ENCODE measurements at places on chromosomes 3 and 15.

DNA sequence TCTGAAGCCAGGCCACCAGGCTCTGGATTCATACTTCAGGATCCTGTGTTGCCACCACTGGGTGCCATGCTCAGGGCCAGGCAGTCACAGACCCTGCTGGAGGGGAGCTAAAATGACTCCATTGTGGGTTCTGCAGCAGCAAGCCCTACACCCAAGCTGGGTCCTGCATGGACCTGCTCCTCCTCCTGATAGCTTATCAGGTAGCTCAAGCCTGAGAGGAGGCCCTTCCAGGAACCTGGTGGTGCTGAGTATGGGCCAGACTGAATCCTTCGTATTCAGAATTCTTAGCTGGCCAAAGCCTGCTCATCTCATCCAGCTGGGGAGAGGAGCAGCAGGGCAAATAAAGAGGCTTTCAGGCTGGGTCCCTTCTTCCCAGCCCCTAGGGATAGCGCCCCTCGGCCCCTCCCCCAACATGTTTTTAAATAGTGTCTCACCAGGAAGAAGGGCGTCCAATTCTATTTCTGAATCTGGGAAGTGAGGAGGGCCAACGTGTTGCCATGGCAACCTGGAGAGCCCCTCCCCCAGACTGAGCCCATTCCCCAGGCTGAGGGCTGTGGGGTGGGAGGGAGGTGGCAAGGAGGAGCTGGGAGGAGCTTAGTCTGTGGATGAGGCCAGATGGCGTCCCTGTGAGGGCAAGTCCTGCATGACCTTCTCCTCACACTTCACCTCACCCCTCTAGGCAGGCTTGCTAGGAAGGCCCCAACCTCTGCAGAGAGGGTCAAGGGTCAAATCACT lies 11.0 kb upstream of the CAMKV start:
- no peak for DNase-seq

DNA sequence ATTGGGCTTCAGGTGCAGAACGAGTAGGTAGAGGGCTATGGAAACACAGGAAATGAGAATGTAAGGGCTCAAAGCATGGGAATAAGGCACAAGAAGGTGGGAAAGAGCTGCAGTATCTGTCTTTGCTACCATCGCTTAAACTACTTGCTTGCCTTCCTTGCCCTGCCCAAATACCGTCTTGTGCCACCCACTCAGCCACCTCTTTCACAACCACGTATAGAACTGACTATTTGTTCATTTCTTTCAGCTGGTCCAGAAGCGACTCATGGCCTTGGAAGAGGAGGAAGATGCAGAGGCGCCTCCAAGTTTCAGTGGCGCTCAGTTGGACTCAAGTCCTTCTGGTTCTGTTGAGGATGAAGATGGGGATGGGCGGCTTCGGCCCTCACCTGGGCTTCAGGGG lies 11.8 kb downstream of the LPCAT4 start:
- DNase-seq, result no peak

DNA sequence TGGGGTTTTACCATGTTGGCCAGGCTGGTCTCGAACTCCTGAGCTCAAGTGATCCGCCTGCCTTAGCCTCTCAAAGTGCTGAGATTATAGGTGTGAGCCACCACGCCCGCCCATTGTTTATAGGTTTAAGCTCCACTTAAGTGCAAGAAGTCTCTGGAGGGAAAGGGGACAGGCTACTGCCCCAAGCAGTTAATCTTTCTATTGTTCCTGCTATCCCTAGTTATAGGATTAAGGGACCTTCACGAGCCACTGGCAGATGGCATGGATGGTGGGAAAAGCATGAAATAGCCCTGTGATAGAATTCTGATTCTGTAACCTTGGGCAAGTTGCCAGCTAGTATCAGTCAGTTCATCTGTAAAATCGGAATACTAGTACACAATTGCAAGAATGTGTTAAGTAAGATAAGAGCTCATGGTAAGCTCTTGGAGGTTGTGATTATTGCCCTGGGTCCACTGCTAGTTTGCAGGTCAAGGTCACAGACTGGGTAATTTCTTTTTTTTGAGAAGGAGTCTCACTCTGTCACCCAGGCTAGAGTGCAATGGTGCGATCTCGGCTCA lies 5.3 kb upstream of the RBPMS2 start:
- no peak for DNase-seq

DNA sequence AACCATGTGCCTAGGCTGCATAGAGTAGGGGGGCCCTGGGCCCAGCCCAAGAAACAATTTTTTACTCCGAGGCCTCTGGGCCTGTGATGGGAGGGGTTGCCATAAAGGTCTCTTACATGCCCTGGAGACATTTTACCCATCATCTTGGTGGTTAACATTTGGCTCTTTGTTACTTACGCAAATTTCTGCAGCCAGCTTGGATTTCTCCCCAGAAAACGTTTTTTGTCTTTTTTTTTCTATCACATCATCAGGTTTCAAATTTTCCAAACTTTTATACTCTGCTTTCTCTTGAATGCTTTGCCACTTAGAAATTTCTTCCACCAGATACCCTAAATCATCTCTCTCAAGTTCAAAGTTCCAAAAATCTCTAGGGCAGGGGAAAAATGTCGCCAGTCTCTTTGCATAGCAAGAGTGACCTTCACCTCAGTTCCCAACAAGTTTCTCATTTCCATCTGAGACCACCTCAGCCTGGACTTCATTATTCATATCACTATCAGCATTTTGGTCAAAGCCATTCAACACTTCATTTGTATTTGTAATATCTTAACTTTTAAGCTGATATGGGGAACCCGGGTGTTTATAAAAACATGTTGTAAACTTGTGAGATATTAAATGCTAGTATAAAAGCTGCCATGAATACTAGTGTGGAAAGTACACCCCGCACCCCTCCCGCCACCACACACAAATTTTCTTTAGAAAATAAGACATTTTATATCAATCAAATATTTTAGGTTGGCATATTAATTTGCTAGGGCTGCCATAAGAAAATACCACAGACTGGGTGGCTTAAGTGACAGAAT lies 56.0 kb upstream of the PLSCR4 start:
- DNase-seq, result no peak

DNA sequence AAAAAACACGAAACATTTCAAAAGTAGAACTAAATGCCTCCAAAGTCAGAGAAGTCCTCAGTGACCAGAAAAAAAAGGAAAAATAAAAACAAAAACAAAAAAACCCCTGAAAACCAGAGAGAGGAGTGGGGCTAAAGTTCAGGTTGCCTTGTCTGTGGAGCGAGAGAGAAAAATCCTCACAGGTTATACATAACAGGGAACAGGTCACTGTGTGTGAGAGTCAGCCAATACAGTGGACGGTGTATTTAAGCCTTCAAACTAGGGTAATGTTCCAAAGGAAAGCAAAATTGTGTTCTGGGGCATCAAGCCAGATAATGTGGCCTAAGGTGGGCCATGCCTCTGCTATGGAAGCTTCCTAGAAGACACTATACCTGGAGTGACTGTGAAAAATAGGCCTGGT lies 216.1 kb upstream of the SUCLG2 start:
- no peak for DNase-seq

- no peak for DNase-seq
Measured at GRCh38 chr3:58482917-58483636, 8.8 kb upstream of the KCTD6 start.

- DNase-seq, result peak; percentile 77
Measured at GRCh38 chr3:176430244-176431037, 766.8 kb downstream of the TBL1XR1 start.

- peak; percentile 16 for DNase-seq
Measured at GRCh38 chr15:93217343-93217742, 128.3 kb upstream of the RGMA start.

DNA sequence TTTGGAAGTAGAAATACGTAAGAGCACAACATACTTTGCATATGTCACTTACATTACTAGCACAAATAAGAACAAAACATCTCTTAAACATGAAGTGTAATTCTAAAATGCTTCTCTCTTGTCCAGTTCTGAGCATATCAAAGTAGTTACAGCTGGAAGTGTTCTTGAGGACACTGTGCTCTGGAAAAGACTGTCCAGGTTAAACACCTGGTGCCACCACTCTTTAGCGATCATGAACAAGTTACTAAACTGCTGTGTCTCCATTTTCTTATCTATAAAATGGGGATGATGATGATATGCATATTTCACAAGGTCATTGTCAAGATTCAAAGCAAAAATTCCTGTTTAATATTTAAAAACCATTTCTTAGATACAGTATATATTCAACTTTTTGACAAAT lies 790 bp downstream of the STRIT1 start:
- DNase-seq, result peak; percentile 74

DNA sequence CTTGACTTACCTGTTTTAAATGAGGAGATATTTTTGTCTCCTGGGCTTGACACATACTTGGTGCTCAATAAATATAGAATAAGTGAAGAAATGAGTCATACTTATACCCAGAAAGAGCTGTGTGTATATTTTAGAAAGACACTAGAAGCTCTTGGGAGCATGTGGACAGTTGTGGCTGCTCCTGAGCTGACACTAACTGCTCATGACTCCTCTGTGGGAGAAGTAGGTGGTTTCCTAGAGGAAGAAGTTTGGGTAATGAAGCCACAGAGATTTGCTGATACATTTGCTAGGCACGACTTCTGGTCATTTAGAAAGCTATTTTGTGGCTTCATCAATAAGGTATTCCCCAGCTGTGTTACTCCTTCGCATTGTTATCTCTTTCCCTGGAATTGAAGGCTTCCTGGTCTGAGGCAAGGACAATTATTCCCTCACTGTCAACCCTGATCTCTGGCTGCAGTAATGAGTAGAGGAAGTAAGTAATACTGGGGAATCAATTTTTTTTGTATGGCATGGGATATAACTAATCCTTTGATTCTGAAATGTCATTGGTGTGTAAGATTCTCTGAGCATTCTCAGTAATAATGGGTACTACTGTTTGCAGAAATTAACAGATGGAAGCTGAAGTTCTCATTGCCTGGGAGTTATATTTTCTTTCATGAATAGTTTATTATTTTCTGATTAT lies 79.6 kb upstream of the DCBLD2 start:
- DNase-seq, result peak; percentile 4

GRCh38 chr3:77158730-77159581 lies 119.1 kb downstream of the ROBO2 start:
- DNase-seq, result no peak

DNA sequence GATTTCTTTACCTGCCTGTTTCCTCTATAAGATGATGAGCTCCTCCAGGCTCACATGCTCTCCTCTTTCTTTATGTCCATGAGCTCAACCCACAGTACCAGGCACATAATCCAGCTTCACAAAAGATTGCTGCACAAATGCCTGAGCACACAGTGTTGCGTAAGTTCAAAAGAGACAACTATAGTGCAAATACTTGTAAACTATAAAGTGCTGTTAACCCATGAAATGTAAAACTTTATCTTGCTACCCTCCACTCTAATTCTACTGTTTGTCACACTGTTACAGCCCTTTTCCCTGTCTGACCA lies 101.0 kb upstream of the LPP start:
- DNase-seq, result no peak

DNA sequence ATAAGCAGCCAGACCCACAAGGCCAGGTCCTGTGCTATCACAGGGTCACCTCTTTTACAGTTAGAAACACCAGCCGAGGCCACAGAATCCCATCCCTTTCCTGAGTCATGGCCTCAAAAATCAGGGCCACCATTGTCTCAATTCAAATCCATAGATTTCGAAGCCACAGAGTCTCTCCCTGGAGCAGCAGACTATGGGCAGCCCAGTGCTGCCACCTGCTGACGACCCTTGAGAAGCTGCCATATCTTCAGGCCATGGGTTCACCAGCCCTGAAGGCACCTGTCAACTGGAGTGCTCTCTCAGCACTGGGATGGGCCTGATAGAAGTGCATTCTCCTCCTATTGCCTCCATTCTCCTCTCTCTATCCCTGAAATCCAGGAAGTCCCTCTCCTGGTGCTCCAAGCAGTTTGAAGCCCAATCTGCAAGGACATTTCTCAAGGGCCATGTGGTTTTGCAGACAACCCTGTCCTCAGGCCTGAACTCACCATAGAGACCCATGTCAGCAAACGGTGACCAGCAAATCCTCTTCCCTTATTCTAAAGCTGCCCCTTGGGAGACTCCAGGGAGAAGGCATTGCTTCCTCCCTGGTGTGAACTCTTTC lies 39.6 kb downstream of the TGM4 start:
- peak; percentile 87 for DNase-seq

- DNase-seq, result no peak
Measured at GRCh38 chr3:133475245-133476010, 75.6 kb downstream of the BFSP2 start.

- DNase-seq, result peak; percentile 76
Measured at GRCh38 chr3:194344012-194344411, 7.1 kb downstream of the CPN2 start.

DNA sequence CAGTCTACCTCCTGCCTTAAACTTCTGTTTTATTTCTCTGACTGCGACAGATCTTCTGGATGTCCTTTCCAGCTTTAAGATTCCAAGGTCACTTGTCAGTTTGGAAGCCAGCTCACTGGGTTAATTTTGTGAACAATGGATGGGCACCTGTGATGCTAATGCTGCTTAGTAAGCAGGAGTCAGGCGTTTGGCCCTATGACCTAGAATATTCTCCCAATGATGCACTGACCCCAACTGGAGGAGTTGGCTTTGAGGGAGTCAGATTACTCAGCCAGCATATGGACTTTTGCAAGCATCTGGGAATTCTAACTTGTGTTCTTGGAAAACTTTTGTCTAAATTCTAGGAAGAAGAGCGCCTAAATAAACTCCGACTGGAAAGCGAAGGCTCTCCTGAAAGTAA lies 28.1 kb downstream of the HACD3 start:
- no peak for DNase-seq

DNA sequence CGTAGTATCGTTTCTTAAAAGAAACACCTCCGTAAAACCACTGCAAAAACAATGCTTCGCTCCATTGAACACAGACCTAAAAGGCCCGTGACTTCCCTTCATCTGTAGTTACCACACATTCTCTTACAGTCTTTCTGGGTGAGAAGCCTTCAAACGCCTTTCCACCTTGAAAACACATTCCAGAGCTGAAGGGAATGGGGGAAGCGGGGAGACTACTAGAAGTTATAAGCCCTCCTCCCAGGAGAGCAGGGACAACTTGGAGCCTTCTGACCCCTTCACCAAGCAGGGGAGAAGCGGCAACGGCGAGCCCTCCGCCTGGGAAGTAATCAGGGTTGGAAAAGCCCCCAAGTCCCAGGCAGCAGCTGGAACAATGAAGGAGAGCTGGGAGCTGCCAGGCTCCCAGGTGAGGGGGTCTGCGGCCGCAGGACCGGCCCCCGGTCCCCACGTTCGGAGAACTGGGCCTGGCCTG lies 461 bp downstream of the SECISBP2L start:
- peak; percentile 55 for DNase-seq

DNA sequence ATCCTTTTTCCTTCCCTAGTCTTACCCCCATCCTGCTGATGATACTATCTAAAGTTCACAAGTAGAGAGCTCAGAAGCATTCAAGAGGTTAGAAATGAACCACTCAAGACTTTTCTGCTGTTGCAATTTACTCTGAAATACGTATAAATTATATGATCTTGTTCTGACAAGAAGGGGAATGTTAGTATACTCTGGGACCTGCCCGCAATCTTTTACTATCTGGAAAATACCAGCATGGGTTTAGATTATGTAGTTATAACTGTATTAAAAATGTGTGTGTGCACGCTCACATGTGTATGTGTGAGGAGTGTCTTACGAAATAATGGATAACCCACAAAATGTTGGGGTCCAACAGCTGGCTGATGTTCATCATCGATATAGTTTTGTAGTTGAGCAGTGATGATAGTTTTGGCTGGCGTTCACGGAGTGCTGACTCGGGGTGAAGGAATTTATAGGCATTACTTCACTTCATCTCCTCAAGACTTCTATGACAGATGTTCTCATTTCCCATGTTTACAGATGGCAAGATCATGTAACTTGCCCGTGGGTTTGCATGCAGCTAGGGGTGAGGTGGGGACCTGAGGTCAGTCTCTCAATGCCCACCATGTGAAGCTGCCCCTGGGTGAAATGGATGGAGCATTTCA lies 297.5 kb upstream of the LYSMD4 start:
- no peak for DNase-seq

Data from trophoblast cell (in vitro differentiated cells and primary cell).